ENCODE measurements at places on chromosomes 2 and 18.
A peak's percentile ranks its signal among the peaks of the same experiment; 100 is the strongest.

- no peak for DNase-seq
Measured at GRCh38 chr2:46188041-46188716, 109.0 kb upstream of the EPAS1 start.

GRCh38 chr2:38386821-38387220, 9.7 kb upstream of the ATL2 start:
- no peak for DNase-seq

DNA sequence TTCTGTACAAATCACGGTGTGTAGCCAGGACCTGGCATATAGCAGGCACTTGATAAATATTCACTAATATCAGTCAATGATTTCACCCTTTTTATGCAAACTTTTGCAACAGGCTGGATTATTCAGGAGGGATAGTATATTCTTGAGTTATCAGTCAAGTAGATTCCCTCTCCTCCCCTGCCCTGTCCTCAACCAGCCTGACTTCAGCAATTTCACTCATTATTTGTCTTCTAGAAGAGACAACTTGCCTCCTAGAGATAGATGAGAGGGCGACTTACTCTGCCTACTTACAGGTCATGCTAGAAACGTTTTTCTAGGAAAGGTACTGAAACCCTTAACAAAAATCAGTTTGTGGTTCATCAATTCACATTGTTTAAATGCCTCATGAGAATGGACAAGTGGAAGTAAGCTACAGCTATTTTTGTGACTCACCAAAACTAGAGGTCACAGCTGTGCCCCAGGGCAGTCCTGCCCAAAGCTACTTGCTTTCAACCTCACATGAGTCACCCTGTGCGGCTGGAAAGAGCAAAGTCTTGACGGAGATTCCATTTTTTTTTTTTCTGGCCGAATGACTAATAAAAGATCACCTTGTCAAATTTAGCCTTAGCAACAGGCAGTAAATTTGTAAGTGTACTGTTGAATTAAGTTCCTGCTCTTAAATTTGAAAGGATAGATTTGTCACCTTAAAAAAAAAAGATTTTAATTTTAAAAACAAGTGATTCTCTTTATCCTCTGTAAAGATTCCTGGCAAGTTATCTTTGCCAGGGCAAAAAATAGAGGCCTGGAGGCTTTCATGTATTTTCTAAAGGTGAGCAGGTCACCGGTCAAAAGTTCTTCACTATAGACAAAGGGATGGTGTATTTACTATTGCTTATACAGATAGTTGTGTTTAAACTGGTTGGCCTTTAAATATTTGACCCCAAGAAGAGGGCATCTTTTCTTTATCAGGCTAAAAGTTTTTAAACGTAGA, 109.0 kb upstream of the SLC35G4 start:
- DNase-seq, result no peak

DNA sequence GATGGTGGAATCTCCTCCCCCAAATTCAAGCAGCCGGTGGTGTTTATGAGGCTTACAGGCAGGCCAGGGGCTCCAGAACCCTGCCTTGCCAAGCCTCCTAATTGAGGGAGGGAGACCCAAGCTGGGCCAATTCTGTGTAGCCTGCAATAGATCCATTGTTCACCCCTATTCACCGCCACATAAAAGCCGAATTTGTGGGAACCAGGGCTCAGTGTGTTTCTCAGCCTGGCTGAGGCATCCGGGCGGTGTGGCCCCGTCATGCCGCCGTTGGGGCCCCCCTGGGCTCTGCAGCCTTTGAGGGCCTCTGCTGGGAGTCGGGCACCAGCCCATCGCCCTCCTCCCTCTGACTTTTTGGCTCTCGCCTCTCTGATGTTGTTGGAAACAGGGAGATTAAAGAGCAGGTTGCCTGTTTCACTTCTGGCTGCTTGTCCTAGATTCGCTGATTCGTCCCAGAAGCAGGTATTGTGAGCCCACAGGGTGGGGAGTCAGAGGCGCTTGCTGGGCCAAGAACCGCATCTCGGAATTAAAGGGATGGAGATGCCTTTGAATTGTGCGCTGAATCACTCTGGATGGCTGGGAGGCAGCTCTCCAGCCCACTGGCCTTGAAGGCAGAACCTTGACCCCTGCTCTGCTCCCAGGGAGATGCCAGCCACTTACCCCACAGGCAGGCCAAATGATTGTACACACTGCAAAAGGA, 14.7 kb upstream of the OTOS start:
- DNase-seq, result no peak

DNA sequence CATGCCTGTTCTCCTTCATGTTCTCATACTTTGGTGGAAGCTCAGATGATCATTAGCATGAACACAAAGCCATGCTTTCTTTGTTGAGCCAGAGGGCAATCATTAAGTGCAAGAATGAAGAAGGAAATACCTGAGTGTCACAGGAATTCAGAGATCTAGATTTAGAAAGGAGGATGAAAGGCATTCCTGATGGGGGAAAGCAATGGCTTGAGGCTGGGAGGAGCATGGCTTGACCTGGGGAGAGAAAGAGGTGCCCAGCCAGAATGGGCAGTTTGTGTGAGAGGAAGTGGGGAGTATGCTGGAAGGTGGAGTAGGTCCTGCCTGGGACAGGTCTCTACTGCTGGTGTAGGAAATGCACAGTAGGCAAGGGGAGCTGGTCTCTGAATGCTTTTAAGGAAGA, 35.1 kb downstream of the SLC4A3 start:
- no peak for DNase-seq

- no peak for DNase-seq
Measured at GRCh38 chr2:109476641-109477441, 136.9 kb downstream of the SEPTIN10 start.

GRCh38 chr2:28979576-28980366, 1.3 kb upstream of the TOGARAM2 start:
- DNase-seq, result no peak

DNA sequence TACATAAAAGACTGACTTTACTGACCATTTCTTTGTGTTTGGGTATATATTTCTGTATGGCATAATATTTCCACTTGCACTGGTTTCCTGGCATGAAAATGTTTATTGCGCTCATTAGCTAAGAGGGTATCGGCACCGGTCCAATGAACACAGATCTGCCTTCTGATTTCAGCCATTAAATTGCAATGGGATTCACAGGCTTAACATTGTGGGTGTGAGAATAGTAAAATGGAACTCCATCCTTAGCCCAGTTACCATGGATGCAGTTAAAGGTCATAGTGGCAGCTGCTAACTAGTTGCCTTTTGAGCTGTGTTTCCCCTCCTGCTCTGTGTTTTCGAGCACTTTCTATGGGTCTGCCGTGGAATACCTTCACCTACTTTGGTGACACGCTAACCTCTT, 352.6 kb upstream of the POU3F3 start:
- DNase-seq, result peak; percentile 43

DNA sequence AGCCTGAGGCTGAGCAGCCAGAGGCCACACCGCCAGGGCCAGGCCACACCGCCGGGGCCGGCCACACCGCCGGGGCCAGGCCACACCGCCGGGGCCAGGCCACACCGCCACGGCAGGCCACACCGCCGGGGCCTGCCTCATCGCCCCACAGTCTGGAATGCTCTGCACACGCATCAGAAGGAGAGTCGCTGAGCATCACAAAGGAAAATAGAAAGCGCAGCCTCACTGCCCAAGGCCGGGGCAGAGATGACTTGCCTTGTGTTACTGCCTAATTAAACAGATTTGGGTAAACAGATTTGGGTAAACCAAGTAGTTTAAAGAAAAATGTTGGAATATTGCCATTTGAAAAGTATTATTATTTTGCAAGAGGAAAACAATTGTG, 10.4 kb upstream of the NFATC1 start:
- no peak for DNase-seq

- no peak for DNase-seq
Measured at GRCh38 chr2:168895771-168896170, 5.3 kb upstream of the G6PC2 start.

GRCh38 chr2:24403168-24403831, 43.0 kb upstream of the ITSN2 start:
- DNase-seq, result no peak

GRCh38 chr18:26553943-26554342, 5.6 kb upstream of the KCTD1 start:
- no peak for DNase-seq

DNA sequence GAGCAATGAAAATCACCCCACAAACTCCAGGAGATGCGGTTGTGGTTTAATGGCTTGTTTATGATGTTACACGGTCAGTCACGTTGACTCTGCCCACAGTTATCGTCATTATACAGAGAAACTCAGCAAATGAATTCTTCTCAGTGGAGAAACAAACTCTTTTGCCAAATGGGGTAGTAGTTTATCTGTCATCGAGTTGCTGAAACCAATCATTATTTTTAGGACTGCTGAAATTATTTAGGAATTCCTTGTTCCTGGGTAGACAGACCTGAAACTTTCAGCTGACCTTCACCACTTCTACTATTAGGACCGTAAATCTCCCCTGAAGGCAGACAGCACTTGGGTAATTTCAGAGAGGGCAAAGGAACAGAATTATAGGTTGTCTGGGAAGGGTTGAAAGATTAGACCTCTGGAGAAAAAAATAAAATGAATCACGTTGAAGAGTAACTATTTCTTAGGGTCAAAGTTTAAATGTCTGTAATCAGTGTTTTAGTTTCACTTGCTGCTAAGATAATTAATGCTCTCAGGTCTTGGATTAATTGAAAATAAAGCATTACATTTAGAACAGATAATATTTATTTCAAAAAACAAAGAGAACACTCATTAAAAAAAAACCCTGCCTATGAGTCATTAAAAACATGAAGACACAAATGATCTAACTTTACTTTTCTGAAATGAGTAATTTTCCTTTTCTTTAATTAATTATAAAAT, 52.1 kb upstream of the LYPD6 start:
- DNase-seq, result no peak

- DNase-seq, result no peak
Measured at GRCh38 chr18:62721839-62722795, 6.8 kb downstream of the PHLPP1 start.

DNA sequence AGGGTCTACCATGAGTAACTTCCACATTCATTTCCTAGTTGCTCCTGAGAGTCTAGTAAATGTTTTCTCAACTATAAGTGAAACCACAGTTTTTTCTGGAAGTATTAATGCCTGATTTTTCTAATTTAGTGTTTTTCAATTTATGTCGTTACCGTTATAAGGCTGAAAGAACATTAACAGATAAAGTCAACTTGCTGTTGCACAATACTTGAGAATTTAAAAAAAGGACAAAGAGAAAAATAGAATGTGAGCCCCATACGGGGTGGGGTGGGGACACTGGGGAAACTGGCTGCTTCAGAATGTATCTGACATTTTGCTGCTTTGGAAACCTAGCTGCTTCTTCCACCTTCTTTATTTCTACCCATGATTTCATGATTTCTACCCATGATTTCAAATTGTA, 26.2 kb downstream of the CNOT11 start:
- no peak for DNase-seq

- no peak for DNase-seq
Measured at GRCh38 chr2:196369967-196370366, 198.6 kb upstream of the STK17B start.
